Left ventricle myocardium inferior (tissue), 1 donor: ENCODE measurements at places on chromosomes 4 and X. TPM values are rescaled to one million over a fixed set of nuclear protein-coding genes. Genes with fewer than 3 reads are reported as not detected.
A peak's percentile ranks its signal among the peaks of the same experiment; 100 is the strongest.

DIPK2B gene
- total RNA-seq = 13.2 TPM

DNA sequence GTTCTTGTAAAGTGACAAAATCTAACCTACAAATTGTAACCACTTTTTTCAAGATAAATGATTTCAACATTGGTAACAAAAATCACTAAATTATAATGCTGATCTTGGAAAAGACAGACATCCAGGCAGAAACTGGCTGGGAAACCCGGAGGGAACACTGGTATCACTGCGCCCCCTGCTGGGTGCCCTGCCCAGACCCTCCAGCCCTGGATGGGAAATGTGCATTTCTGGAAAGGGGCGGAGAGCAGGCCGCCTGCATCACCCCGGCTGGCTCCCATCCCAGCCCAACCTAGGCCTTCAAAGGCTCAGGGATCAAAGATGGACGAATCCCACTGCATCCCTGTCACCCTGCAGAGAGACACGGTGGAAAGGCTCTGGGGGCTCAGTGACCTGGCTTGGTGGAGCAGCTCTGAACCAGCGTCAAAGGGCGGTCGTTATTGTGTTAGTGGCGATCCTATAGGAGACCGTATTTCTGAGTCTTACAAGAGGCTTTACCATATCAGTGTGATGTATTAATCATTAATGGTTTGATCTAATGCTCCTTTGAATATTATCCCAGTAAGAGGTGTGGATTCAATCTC is 37.3 kb downstream of the ACOX3 start:
- H3K27me3 ChIP-seq = no peaks in the 10 kb centered on the region
- peaks cover 55% of the 10 kb centered on the region for H3K4me1 ChIP-seq
- DNase-seq = peak; percentile 89

DNA sequence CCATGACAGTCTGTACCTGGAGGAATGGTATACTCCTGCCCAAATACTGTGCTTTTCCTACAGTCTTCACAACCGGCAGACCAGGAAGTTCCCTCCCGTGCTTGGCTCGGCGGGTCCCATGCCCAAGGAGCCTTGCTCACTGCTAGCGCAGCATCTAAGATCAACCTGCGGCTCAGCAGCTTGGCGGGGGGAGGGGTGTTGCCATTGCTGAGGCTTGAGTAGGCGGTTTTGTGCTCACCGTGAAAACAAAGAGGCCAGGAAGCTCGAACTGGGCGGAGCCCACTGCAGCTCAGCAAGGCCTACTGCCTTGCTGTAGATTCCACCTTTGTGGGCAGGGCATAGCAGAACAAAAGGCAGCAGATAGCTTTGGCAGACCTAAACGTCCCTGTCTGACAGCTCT is 152.7 kb downstream of the TEX11 start:
- H3K36me3 ChIP-seq = no peaks in the 10 kb centered on the region
- no peak overlapping the region for H3K27ac ChIP-seq
- no peak overlapping the region for H3K4me3 ChIP-seq

GRCh38 chrX:149275836-149276235 is 229.3 kb downstream of the IDS start:
- no peaks in the 10 kb centered on the region for H3K27me3 ChIP-seq
- no peaks in the 10 kb centered on the region for H3K4me1 ChIP-seq
- no peaks in the 10 kb centered on the region for H3K36me3 ChIP-seq
- no peak for DNase-seq
- H3K4me3 ChIP-seq = no peak overlapping the region

RAB9B gene
- 29.3 TPM for total RNA-seq

GRCh38 chrX:72113461-72113860 is 18.3 kb downstream of the RTL5 start:
- no peak overlapping the region for H3K4me3 ChIP-seq
- H3K27ac ChIP-seq = no peak overlapping the region
- no peak for DNase-seq
- H3K4me1 ChIP-seq = peaks cover 11% of the 10 kb centered on the region
- no peaks in the 10 kb centered on the region for H3K36me3 ChIP-seq
